SK-MEL-5 (cell line): ENCODE measurements at places on chromosomes 2 and 18. TPM values are rescaled to one million over a fixed set of nuclear protein-coding genes. Genes with fewer than 3 reads are reported as not detected.

The SYT4 gene
- not detected in 2 replicates for total RNA-seq

The RAMP1 gene
- total RNA-seq: 0.26 TPM in 1 of 2 replicates, not detected in the other

The SOS1 gene
- 16.8 TPM in 2 replicates for total RNA-seq

The SDC1 gene
- 24.0 and 26.5 TPM in 2 replicates for total RNA-seq

The CYRIA gene
- 0.05 and 0.11 TPM in 2 replicates for total RNA-seq

The MC4R gene
- not detected in 2 replicates for total RNA-seq

The LIMS3 gene
- 0.64 TPM in 1 of 2 replicates, not detected in the other for total RNA-seq

The RNF25 gene
- 32.1 and 42.0 TPM in 2 replicates for total RNA-seq

DNA sequence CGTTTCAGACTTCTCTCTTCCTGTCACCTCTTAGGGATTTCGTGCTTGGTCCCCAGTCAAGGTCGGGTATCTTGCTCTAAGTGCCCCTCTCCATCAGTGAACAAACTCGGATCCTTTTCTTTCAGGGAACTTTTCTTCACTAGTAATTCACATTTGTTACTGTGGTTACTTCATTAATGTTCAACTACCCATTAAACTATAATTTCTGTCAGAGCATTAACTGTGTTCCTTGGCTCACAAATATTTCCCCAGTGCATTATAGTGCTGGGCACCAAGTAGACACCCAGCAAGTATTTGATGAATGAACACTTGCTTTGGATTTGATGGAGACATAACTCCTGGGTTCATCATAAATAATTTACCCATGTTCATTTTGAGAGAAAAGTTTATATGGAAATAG lies 209.7 kb upstream of the KCNJ3 start:
- no peak for DNase-seq

- no peak for DNase-seq
Observed at GRCh38 chr2:80050246-80050645, 254.3 kb downstream of the LRRTM1 start.

DNA sequence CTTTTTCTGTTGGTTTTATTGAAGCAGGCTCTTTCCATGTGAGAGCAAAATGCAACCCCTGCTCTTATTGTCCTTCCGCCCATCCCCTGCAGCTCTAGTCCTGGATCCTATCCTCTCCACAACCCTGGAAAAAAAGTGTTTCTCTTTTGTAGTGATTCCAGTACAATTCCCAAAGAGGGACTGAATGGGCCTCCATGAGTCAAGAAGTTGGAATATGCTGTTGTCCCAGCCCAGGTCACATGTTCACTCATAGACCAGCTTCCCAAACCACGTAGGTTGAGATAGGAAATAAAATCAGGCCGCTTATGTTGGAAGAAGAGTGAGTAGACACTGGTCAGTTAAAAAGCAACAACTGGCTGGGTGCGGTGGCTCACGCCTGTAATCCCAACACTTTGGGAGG lies 39.4 kb downstream of the CPO start:
- no peak for DNase-seq

GRCh38 chr2:106332054-106332453 lies 136.2 kb downstream of the RGPD3 start:
- DNase-seq: peak; percentile 50

DNA sequence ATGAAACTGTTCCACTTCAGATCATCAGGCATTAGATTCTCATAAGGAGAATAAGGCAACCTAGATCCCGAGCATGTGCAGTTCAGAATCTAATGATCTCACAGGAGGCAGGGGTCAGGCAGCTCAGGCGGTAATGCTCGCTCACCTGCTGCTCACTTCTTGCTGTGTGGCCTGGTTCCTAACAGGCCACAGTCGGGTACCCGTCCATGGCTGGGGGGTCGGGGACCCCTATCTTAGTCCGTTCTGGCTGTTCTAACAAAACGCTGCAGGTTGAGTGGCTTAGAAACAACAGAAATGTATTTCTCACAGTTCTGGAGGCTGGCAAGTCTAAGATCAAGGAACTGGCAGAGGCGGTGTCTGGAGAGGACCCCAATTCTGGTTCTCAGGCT lies 79.2 kb downstream of the ASB1 start:
- no peak for DNase-seq

GRCh38 chr2:113064898-113065297 lies 2.9 kb upstream of the IL1F10 start:
- no peak for DNase-seq

- no peak for DNase-seq
Observed at GRCh38 chr2:145230546-145230945, 710.6 kb upstream of the ZEB2 start.

DNA sequence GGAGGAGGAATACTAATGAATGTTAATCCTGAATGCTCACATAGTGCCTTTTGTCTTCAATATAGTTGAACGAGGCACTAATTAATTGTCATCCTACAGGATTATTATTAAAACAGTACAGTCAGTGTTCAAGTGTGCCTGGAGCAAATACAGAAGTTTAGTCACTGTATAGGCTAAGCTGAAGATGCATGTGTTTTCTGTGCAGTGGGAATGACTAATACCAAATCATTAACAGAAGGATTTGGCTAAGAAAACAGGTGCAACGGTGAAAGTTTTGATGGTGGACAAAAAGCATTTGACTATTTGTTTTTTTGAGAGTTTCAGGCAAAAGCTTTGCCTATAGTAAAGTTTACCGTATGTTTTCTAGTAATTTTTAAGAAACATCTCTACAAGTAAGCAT lies 62.8 kb downstream of the DCC start:
- peak; percentile 15 for DNase-seq

DNA sequence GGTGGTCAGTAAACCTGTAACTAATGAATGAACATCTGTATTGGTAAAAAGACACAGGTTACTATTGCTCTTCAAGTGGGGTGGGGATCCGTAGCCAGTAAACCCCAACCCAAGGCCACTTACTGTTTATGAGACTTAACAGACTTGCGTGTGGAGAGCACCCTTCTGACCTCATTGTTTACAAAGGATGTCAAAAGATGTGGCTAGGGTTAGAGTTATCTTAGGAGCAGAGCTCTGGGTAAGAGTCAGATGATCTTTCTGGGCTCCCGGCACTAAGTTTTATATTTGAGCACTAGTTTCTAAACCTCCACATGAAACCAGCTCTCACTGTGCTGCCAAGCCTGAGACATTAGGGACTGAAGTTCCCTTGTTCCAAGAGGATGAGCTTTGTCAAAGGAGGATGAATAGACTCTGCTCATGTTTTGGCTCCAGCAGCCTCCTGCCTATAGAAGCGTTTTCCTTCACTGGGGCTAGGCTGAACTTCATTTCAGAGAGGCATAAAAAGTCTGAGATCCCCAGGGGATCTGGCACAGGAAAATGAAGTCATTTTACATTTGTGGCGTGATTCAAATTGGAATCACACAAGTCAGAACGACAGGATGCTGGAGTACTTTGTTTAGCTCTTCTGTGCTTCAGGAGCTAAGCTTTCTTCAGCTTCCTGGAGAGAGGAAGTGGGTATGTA lies 403.1 kb upstream of the TRIB2 start:
- DNase-seq: peak; percentile 97

DNA sequence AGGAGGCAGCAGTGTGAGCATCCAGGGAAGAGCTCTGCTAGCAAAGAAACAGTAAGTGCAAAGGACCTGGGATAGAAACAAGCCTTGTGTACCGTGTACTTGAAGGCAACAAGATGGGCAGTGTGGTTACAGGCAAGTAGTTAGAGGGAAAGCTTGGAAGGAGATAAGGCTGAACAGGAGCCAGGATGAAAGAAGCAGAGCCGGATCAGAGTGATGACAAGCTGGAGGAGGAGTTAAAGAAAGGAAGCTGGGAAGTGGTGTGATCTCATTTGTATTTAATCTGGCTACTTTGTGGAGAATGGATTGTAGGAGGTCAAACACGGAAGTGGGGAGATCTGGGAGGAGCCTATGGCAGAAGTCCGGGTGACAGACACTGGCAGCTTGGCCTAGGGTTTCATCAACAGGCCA lies 44.7 kb upstream of the VPS54 start:
- DNase-seq: no peak

DNA sequence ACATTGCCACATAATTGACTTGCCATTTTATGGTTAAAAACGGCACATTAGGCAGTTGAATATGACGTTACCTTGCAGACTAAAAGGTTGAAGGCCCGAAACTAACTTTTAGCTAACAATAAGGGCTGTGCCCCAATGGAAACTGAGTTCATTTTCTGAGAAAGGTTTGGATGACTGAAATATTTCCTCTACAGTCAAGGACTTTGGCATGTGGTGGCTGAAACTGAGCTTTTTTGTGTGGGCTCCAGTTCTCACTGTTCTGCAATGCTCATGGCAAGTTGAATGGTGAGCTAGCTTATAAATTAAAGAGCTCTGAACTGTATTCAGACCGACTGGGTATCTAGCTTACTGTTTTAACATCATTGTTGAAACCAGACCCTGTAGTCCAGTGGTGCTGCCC lies 23.8 kb upstream of the TXNDC2 start:
- DNase-seq: no peak
